Brain microvascular endothelial cell (primary cell): ENCODE measurements at places on chromosomes 2 and 18.

DNA sequence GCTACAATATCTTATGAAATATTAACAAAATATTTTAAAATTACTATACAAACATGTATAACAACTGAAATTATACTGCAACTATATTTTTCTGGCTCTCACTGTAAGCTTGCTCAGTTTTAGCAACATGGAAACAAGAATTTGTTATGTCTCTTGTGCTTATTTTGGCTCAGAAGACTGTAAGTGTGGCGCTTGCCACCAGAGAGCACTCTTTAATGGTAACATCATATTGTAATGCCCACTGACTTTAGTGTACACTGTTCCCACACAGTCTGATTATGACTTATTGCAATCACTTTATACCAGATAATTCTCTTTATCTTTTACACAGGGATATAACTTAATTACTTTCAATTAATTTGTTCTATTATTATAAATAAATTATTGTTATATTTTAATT lies 1500.6 kb upstream of the TMEFF2 start:
- DNase-seq, result peak; percentile 39

- peak; percentile 88 for DNase-seq
Observed at GRCh38 chr2:11863513-11864328, 117.3 kb downstream of the LPIN1 start.

DNA sequence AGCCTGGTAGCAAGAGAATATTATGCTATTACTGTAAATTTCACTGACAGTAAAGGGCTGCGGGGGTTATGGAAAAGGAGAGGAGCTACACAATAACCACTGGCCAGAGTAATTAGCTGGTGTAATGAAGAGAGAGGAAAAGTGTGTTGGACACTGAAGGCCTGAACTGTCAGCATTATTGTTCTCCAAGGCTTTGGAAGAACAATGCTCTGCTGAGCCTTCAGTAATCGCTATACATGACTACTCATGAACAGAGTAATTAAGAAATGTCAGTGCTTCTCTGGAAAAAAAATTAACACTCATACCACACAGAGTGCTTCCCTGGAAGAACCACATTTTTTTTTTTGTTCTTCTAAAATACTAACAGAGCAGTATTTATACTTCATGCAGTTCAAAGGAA lies 931.3 kb downstream of the CPS1 start:
- no peak for DNase-seq

- DNase-seq, result no peak
Observed at GRCh38 chr2:217086718-217087117, 226.9 kb upstream of the TNP1 start.
